Right hindlimb (tissue), 1 donor: ENCODE measurements at places on chromosomes 1 and 21.

DNA sequence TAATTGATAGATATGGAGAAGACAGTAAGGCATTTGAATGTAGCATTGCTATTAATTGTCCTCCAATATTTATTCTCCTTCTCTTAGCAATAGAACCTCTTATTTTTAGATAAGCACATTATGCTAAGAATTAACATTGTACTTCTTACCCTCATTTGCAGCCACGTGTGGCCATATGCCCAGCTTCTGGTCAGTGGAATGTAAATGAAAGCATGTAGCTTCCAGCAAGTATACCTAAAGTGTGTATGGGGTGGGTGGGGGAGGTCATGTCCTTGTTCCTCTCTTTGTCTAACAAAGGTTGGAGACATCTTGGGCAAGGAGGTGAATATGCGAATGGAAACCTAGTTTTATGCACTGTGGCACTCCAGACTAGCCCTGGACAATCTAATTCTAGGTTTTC is 133.6 kb upstream of the HMCN1 start:
- no peak for DNase-seq

- DNase-seq: no peak
Measured at GRCh38 chr1:41891199-41891896, 27.4 kb downstream of the HIVEP3 start.

- no peak for DNase-seq
Measured at GRCh38 chr1:15289251-15289651, 42.2 kb downstream of the FHAD1 start.

GRCh38 chr21:18602711-18603110 is 199.1 kb upstream of the TMPRSS15 start:
- DNase-seq: no peak

DNA sequence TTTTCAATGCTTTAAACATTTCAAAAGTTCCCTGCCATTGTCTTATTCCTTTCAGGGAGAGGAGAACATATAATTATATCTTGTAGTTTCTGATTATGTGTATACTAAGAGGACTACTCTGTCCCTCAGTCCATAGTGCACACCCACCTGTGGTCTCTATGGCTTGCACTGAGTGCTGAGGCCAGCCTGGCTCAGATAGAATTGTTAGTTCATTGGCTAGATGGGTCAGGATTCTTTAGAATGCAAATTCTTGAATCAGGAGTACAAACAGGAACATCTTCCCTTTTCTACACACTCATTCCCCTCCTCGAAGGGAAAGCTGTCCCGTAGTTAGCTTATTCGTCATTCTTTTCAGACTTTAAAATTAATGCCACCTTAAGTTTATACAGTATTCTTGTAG is 8.2 kb downstream of the BACH1 start:
- no peak for DNase-seq

GRCh38 chr1:179709841-179710329 is 33.2 kb upstream of the FAM163A start:
- DNase-seq: peak; percentile 73

DNA sequence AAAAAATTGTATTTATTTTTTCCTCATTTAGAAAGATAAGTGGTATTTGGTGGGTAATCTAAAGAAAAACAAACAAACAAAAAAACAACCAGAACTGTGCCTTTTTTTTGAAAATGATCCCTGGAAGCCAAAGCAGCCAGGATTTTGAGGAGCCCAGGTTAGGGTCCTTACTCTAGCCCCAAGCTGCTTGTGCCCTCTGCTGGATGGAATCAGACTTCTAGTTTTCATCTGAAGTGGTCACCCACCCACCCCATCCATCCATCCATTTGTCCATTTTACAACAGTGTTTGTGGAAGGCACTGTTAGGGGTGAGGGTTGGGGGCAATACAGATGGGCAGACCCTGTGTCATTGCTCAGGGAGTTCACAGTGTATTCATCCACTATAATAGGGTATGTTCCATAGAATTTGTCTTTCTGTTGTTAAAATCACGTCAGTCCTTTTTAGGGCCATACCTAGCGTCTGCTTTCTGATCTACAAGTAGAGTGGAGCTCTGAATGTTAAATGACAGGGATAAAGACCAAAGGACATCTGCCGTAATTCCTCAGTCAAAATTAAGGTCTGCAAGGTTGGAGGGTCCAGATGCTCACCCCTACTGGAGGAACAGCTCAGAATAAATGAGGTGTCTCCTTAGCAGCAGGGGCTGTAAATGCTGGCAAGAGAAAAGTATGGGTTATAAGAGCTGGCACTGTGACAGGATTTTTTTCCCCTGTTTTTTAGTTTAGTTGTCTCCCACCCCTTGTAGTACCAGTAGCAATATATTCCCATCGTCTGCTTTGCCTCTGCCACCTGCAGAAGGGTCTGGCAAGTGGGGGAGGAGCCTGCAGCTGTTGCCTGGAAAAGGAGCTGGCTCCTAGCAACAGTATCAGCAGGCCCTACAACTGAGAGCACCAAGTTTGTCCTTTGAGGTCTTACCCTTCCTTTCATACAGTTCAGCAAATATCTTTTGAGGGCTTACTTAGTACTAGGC is 3.2 kb downstream of the LRRC42 start:
- peak; percentile 36 for DNase-seq

DNA sequence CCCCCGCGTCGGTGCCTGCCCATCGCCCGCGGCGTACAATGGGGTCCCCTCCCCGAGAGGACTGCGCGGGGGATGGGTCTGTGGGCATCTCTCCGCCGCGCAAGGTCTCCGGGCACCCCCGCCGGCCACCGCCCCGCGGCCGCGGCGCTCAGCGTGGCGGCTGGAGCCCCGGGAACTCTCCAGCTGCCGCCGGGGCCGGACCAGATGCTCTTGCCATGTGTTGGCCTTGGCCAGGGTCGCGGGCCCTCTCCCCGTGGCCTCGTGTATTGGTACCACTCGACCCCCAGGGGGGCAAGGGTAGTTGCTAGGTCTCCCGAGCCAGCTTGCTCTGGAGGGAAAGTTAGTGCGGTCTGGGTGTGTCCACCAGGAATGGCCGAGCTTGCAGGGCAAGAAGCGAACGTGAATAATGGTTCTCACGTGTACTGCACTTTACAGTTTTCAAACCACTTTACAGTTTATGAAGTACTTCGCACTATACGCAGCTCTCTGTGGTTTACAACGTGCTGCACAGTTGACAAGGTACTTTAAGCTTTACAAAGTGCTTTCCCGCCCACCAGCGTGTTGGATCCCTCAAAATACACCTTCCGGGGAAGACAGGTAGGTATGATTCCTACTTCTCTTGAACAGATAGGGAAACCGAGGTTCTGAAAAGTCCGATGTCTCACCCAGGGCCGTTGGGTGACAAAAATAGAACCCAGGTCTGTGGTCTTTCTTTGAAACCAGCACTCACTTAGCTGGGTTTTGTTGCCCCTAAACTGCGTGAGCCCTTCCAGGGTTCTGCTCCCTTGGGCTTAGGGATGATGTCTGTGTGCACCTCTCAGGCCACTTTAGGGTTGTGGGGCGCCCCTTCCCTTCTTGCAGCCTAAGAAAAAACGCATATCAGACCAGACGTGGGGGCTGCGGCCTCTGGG is 1.2 kb downstream of the EPHB2 start:
- DNase-seq: no peak

GRCh38 chr1:61873581-61873980 is 131.3 kb downstream of the PATJ start:
- DNase-seq: no peak

GRCh38 chr1:156862584-156862983 is 1.9 kb downstream of the NTRK1 start:
- no peak for DNase-seq

DNA sequence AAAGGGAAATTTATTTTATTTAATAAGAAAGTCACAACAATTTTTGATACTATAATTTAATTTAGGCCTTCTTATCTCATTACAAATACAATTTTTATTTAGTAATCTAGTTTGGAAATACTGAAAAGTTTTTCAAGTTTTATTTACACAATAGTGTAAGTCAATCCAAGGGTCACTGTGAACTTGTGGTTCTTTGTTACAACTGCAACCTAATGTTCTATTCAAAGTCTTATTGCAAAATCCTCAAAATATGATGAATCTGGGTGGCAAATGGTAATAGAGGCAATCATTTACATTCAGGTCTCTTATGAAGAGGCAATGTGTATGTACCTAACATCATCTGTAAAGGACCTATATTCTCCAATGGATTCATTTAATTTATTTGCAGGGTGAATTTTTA is 421.2 kb downstream of the DPYD start:
- no peak for DNase-seq

GRCh38 chr1:12130466-12131130 is 36.2 kb upstream of the TNFRSF1B start:
- DNase-seq: no peak

DNA sequence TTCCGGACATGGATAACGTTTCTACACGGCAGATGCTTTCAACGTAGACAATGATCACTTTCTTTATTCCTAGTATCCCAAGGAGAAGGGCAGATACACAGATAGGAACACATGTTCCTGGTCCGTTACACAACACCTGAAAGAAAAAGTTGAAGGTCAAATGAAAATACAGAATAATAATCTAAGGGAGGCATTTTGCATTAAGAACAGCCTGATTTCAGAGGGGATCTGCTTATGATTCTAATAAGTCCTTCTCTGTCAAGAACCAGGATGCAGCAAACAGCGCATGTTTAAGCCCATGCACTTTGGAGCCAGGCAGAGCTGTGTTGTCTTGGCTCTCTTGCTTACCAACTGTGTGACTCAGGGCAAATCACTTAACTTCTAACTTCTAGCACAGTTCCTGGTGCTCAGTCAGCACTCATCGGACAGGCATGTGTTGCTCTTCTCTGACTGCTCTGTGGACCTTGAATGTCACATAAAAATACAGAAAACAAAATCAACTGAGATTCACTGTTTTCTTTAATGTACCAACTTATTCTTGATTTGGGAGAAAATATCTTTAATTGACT is 56.3 kb upstream of the CNN3 start:
- no peak for DNase-seq

- no peak for DNase-seq
Measured at GRCh38 chr1:212970085-212970484, 19.7 kb downstream of the VASH2 start.

DNA sequence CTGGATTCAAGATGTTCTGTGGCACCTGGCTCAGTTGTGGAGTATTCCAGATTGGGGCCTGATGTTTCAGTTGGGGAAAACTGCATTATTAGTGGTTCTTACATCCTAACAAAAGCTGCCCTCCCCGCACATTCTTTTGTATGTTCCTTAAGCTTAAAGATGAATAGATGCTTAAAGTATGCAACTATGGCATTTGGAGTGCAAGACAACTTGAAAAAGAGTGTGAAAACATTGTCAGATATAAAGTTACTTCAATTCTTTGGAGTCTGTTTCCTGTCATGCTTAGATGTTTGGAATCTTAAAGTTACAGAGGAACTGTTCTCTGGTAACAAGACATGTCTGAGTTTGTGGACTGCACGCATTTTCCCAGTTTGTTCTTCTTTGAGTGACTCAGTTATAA is 7.2 kb downstream of the FPGT start:
- DNase-seq: no peak

- peak; percentile 30 for DNase-seq
Measured at GRCh38 chr1:43885279-43885801, 48.3 kb upstream of the ARTN start.

GRCh38 chr1:248621770-248622169 is 13.1 kb downstream of the OR2T11 start:
- no peak for DNase-seq

- DNase-seq: no peak
Measured at GRCh38 chr1:56327195-56327594, 252.2 kb downstream of the PLPP3 start.

- no peak for DNase-seq
Measured at GRCh38 chr21:31489726-31490125, 145.7 kb upstream of the TIAM1 start.

DNA sequence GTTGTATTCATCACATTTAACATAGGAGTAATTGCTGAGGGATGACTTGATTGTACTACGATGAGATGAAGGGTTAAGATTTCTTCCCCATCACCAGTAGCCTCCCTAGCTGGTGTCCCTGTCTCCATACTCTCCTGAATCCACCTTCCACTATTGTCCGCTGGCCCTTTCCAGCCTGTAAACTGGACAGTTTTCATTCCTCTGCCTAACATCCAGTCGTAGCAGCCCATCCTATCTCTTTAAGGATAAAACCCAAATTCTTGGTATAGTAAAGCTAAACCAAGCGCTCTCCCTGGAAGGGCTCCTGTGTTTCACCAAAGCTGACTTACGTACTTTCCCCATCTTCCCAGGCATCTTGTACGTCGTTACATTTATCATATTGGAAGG is 670 bp downstream of the COX20 start:
- peak; percentile 33 for DNase-seq

- peak; percentile 57 for DNase-seq
Measured at GRCh38 chr1:147640553-147641165, 29.7 kb downstream of the ACP6 start.

- DNase-seq: no peak
Measured at GRCh38 chr1:11394592-11395245, 84.2 kb upstream of the DISP3 start.

- DNase-seq: no peak
Measured at GRCh38 chr21:15425049-15425448, 304.7 kb upstream of the USP25 start.

- DNase-seq: no peak
Measured at GRCh38 chr1:226584164-226584563, 35.6 kb downstream of the STUM start.

- no peak for DNase-seq
Measured at GRCh38 chr1:230291731-230292620, 134.2 kb downstream of the PGBD5 start.

DNA sequence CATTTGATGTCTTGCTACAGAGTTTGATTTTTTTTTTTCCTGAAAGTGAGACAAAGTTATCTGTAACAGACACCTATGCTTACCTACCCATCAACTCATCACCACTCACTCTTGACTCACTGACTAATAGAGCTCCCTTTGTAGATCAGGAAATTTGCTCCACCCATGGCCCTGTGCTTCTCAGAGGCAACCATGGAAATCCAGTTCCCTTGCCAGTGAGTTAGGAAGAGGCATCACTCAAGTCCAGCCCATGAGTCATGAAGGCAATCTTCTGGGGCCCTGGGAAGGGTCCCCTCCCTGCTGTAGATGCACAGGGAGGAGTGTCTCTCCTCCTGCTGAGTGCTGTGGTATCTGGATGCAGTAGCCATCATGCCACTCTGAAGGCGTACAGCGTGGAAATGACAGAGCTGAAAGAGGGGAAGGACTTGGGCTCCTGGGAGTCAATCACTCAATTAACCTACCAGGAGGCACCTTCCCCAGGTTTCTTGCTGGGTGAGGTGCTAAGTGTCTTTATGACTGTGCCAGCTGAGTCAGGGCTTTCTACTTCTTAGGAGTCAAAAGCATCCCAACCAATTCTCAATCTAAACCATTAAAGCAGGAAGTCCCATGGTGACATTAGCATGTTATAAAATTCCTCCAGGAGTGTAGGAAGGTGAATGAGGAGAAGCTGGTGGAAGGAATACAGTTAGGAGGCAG is 56.1 kb downstream of the DNTTIP2 start:
- DNase-seq: no peak

DNA sequence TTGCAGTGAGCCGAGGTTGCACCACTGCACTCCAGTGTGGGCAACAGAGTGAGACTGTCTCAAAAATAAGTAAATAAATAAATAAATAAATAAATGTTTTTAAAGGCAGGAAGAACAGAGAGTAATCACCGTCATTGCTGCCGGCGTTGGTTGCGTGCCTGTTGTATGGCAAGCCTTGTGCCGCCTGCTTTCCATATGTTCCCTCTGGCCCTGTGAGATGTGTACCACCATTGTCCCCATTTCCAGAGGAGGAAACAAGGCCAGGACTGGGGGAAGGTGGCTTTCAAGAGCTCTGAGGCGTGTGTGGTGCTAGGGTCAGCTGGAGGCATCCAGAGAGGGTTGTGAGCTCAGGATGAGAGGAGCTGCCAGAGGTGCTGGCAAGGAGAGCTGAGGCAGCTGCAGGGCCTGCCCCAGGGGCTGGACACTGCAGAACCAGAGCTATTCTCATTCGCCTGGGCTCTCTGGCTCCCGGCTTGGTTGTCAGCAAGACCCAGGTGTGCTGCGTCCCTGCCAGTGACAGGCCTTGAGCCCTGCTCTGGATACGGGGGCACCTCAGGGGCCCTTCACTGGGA is 5.2 kb upstream of the MARCKSL1 start:
- no peak for DNase-seq
